CD4-positive, alpha-beta T cell treated with Interleukin-4 for 1 hour (primary cell): ENCODE measurements at places on chromosomes 3 and 15.

GRCh38 chr15:68481321-68481720, 49.4 kb upstream of the ITGA11 start:
- DNase-seq = no peak

- DNase-seq = no peak
Observed at GRCh38 chr3:9110802-9111201, 138.6 kb downstream of the SRGAP3 start.

GRCh38 chr15:93311620-93312019, 222.6 kb upstream of the RGMA start:
- DNase-seq = no peak

GRCh38 chr3:176447369-176447768, 749.9 kb downstream of the TBL1XR1 start:
- no peak for DNase-seq

GRCh38 chr3:113556946-113557335, 24.6 kb downstream of the SIDT1 start:
- no peak for DNase-seq

- no peak for DNase-seq
Observed at GRCh38 chr3:110378481-110378880, 693.1 kb upstream of the NECTIN3 start.

- DNase-seq = no peak
Observed at GRCh38 chr3:85476891-85477495, 518.2 kb downstream of the CADM2 start.

DNA sequence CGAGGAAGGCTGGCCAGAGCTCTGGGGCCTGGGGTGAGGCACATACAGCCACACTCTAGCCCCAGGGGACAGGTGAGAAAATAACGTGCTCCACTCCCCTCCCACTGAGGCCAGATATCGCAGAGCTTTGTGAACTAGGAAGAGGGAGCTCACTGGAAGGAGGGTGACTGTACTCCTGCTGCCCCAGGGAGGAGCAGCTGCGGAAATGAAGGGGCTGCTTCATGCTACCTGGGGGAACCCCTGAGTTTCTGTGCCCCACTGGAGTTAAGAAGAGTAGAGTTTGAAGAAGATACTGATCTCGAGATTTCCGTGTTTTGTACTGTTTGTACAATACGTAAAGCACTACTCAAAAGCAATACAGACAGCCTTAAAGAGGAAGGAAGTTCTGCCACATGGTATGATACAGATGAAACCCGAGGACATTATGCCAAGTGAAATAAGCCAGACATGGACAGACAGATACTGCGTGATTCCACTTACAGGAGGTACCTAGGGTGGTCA, 44.6 kb downstream of the CMTM6 start:
- peak; percentile 88 for DNase-seq

GRCh38 chr3:31009881-31010280, 115.4 kb upstream of the GADL1 start:
- DNase-seq = no peak

DNA sequence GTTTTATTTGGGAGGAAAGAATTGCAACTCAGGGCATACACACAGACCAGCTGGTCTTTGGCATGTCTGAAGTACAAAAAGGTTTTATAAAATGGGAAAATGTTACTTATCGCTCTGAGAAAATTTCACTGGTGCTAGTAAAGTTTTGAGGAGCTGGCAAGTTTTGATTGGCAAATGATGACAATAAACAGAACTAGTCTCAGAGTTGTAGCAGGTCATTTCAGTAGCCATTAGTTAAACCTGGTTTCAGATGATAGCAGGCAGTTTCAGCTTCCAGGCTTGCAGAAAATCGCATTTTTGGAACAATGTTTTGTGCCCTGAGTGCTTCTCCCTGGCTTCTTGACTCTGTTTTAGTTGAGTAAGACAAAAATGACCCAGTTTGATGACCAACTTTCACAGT, 10.7 kb downstream of the B2M start:
- DNase-seq = no peak

- no peak for DNase-seq
Observed at GRCh38 chr15:75661100-75661755, 13.5 kb downstream of the SNX33 start.

DNA sequence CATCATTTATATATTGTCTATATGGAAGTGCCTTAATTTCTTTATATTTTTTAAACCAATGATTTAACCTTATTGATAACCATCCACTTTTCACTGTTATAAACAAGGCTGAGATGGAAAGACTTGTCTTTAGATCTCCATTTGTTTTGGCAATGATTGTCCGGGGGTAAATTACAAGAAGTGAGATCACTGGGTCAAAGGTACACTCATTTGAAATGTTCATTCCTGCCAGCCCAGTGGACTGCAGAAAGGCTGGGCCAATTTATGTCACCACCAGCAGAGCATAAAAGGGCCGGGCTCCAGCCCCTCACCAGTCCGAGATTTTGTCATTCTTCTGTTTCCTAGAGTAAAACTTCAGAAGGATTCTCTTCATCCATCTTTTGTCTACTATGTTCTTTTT, 93.6 kb upstream of the NEO1 start:
- DNase-seq = no peak

DNA sequence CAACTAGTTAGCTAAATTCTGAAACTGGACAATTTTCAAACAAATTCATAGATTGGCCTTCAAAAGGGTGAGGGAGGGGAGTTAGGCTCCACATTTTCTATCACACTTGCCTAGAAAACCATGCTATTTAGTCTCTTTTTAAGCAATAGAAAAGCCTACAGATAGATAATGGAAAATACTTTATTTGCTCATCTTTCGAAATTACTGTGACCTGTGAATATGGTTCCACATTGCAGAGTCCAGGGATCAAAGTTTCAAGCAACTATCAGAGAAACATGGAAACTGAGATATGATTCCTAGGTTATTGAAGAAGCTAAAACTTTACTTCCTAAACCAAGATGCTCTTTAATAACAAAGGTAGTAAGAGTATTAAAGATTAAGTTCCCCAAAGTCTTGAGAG, 176.6 kb upstream of the NECTIN3 start:
- no peak for DNase-seq

DNA sequence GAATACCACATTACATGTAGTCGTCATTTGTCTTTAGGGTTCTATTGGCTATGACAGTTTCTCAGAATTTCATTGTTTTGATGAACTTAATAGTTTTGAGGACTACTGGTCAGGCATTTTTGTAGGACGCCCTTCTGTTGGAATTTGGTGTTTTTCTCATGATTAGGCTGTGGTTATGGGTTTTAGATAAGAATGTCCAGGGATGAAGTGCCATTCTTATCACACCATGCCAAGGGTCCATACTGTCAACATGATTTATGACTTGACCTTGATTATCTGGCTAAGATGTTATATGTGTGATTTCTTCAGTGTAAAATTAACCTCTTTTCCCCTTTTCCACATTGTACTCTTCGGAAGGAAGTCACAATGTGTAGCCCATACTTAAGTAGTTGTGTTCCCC, 135.3 kb downstream of the DIPK2A start:
- DNase-seq = no peak

GRCh38 chr3:180467177-180467576, 134.8 kb upstream of the TTC14 start:
- no peak for DNase-seq

- no peak for DNase-seq
Observed at GRCh38 chr3:189573004-189573403, 58.2 kb upstream of the TP63 start.

DNA sequence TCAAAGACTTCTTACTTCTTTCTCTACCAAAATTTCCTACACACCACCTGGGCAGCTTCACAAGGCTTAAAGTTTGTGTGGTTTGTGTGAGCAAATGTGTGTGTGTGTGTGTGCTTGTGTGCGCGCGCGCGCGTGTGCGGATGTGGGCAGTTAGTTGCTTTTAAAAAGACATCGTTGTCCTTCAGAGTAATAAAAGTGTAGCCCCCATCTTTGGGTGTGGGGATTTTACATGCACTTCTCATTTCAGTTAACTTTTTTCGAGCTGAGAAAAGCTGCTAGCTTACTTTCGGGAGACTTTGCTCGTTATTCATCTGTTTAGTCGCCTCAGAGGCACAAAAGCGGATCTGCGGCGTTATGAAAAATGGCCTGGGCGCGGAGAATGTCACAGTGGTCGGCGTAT, 36.0 kb downstream of the ZIC4 start:
- no peak for DNase-seq

DNA sequence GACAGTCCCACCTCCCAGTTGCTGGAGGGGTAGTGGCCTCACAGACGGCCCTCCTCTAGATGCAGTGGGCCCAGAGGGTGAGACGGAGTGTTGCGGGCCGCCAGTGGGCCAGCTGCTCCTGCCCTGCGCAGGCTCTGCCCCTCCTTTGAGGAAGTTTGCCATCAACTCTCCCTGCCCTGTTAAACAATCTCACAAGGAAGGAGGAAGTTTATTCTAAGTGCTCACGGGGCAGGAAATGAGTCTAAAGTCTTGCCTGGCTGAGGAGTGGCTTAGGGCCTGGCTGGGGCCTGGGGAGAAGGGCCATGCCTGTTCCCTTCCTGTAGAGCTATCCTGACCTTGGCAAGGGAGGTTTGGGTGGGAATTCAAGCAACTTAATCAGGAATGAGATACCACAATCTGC, at the start of gene FAM3D:
FAM3D (minus strand) TSS at position 92 of the 400 bp plus-strand sequence. CDS start 11,211 bp downstream, outside the sequence.
- DNase-seq = no peak

- peak; percentile 42 for DNase-seq
Observed at GRCh38 chr15:68818769-68819494, 1.8 kb downstream of the ANP32A start.

DNA sequence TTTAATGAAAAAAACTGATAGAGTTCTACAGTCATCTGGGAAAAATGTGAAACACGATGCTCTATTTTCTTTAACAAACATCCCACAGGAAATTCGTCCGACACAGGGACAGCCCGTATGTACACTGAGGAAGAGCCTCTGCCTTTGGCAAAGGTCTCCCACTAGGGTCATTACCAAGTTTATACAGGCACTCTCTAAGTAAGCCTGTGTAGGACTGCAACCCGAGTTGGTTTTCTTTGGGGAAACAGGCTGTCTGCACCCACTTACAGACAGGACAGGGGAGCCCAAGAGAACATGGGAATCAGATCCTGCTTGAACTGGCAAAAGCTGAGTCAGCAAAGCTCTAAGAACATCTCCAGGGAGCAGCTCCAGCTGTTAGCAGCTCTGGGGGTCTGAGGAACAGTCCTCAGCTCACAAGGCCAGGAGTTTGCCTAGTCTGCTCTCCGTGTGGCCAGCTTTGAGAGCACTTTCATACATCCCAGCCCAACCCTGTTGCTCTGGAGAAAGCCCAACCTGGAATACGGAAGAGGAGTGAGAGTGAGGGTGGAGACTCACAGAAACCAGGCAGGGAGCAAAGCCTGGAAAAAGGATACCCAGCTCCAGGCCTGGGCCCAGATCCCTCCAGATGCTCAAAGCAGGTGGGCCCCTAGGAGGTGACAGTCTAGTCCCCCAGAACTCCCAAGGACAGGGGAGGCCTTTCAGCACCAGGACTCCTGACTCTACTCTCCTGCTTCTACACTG, 1.9 kb downstream of the TBC1D2B start:
- no peak for DNase-seq

DNA sequence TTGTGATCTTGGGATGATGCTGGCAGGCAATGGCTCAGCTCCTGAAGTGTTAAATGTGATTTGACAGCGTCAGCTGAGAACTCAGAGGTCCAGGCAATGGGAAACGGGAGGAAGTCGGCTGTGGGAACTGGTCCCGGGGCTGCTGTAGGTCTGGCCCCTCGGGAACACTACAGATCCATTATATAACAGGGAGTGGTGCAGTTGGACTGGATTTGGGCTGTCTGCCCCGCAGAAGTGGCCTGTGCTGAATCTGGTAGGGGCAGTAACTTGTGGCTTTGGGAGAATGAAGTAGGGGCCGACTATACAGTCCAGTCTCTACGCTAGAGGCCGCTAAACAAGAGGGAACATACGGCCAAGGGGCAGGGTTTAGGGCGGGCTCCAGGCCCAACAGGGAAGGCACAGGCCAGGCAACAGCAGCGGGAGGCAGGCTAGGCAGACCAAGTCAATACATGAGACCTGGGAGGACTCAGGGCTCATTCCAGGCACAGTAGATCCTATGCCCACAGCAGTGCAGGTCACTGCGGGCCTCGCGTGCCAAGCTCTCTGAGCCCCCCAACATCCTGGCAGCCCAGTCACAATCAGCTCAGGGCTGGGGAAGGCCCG, 20.3 kb upstream of the IL16 start:
- no peak for DNase-seq

GRCh38 chr3:17014709-17015108, 130.0 kb downstream of the PLCL2 start:
- DNase-seq = no peak

GRCh38 chr3:53357458-53357857, 10.1 kb upstream of the DCP1A start:
- no peak for DNase-seq

- no peak for DNase-seq
Observed at GRCh38 chr3:108060331-108060730, 30.5 kb downstream of the CD47 start.

DNA sequence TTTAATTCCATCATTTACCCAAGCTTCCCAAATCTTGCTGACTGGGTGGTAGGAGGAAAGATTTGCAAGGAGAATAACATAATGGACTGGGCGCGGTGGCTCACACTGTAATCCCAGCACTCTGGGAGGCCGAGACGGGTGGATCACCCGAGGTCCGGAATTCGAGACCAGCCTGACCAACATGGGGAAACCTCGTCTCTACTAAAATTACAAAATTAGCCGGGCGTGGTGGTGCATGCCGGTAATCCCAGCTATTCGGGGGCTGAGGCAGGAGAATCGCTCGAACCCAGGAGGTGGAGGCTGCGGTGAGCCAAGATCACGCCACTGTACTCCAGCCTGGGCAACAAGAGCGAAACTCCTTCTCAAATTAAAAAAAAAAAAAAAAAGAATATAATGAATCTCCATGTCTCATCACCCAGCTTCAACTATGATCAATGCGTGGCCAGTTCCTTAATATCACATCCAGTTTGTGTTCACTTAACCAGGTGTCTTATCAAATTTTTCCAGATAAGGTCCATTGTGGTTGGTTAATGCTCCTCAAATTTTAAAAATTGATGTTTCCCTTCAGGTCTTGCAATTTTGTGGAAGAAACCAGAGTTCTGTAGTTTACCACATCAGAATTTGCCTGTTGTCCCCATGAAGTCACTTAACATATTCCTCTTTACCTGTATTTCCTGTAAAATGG, 1.3 kb upstream of the ABCF3 start:
- DNase-seq = no peak

- no peak for DNase-seq
Observed at GRCh38 chr3:10713656-10714055, 102.4 kb upstream of the SLC6A11 start.

DNA sequence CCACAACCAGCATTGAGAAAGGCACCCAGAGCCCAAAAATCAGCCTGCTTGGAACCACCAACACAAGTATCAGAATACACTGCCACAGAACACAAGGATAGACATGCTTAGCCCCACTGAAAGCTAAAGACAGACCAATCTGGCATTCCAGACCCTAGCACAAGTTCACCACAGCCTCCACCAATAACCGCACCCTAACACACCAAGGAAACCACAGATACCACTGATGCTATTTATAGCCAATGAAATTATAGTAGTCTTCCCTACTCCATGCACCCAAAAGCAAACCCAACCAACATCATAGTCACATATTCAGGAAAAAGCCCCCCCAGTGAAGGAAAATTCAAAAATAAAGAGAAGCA, 83.9 kb upstream of the STT3B start:
- DNase-seq = no peak

GRCh38 chr15:97597801-97598200, 362.7 kb upstream of the ARRDC4 start:
- DNase-seq = no peak
